AG09319 (cell line): ENCODE measurements at places on chromosomes 6 and 20.

GRCh38 chr6:4999586-4999985, 4.3 kb downstream of the RPP40 start:
- DNase-seq = peak; percentile 18

DNA sequence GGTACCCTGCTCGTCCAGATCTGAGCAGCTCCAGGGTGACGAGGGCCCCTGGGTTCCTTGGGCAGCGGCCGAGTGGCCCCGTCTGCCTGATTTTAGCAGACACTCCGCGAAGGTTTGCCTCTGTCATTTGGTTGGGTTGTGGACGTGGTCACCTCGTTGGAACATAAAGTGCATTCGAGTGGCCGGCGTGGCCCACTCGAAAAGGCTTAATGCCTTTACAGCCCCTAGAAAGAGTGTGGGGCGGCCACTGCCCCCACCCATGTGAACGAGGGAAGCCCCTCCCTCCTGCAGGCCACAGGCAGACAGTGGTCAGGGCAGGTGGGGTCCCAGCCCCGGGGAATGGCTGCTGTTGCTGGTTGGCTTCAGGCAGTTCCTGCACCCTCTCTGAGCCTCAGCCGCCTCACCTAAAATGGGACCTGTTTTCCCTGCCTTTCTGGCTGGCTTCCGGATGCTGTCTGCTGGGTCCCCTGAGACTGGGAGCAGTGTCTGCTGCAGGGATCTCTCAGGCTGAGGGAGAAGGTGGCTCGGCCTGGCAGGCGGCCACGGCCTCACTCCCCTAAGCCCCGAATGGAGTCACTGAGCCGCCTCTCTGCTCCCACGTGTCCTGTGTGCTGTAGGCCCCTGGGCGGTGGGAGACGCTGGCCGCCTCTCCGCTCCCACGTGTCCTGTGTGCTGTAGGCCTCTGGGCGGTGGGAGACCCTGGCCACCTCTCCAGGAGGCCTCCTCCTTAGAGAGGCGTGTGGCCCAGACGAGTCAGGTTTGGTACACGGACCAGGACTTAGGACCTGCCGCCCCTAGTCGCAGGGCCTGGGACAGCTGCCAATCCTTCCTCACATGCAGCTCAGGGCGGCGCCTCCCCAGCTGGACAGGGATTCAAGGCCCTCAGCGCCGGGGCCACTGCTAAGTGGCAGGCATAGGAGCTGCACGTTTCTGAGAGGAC, 233.0 kb downstream of the ERMARD start:
- DNase-seq = no peak

- DNase-seq = peak; percentile 76
Measured at GRCh38 chr6:116405138-116405537, 34.4 kb downstream of the DSE start.

DNA sequence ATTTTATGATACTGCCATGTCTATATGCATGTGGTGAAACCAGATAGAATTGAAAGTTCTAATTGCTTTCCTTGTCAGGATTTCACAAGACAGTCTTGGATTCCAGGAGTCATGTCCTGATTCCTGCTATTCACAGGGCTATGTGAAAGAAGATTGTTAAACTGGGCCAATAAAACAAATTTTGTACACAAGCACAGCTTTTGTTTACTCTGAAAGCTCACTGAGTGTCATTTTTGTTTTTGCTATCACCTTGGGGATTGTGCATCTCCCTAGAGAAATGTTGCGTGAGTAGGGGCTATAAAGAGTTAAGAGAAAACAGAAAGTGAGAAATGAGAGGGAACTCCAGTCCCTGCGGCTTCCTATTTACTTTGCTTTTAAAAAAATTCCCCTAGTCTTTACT, 627.5 kb downstream of the PKHD1 start:
- DNase-seq = no peak

DNA sequence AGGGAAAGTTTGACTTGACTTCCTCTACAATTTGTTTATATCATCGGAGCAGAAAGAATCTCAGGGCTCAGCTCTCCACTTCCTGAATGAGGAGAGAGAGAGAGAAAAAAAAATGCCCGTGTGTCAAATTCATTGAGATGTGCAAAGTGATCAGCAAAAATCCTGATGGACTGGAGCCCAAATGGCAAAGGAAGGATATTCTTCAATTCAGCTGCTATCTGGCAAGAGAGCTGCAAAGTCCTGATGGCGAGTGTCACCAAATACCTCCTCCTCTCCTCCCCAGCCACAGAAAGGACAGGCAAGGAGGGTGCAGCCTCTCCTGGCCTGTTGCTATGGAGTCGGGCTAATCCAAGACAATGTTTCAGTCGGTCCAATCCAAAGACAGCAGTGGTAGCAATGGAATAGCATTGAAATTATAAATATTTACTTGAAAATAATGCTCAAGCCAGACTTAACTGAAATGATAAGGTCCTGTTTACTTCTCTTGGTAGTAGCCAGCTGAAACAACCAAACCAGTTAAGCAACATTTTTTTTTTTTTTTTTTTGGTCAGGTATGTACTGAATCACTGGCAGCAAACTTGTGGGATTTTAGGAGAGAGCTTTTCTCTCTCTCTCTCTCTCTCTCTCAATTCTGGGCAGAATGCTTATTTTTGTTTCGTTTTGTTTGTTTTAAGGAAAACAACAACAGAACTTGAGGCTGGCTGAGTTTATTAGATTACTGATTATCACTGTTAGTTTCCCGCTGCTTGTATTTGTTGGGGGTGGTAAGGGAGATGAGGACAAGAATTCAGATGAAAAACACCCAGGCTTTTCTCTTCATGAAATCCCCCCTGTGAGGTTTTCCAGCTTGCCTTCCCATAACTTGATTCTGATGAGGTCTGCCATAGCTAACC, 204.2 kb downstream of the BCAS1 start:
- peak; percentile 70 for DNase-seq

- no peak for DNase-seq
Measured at GRCh38 chr6:33783781-33784520, 5.0 kb downstream of the LEMD2 start.

DNA sequence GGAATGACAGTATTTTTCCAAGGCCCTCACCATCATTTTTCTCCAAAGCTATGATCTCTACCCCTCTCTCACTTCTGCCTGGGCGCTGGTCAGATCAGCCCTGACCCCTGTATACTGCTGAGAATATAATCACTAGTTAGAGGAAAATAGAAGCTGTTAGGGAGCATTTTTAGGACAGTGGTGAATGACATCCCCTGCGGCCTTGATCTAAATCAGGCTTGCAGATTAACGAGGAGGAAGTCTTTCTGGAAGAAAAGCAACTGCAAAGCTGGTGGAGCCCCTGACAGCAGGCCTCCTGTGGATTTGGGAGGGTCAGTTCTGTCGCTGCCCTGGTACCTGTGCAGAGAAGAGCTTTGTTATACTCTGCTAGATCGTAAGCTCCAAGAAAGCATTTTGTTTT, 107.9 kb downstream of the RPP40 start:
- DNase-seq = no peak

GRCh38 chr20:50572938-50573777, 63.0 kb downstream of the PTPN1 start:
- DNase-seq = peak; percentile 73

DNA sequence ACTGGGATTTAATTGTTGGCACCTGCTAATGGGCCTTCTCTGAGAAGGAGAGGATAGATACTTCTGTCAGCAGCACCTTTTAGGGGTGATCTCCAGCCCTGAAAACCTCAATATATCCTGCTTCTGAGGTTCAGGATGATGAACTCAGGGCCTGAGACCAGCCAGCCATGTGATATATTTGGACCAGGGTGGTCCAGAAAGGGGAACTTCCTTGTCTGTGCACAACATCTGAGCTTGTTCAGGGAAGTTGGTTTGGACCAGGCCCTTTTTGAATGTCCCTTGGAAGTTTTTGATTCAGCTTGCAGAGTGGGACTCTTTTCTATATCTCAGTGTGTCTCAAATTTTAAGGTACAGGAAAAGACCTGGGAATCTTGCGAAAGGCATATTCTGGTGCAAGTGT, 85.8 kb downstream of the GFRA4 start:
- no peak for DNase-seq

DNA sequence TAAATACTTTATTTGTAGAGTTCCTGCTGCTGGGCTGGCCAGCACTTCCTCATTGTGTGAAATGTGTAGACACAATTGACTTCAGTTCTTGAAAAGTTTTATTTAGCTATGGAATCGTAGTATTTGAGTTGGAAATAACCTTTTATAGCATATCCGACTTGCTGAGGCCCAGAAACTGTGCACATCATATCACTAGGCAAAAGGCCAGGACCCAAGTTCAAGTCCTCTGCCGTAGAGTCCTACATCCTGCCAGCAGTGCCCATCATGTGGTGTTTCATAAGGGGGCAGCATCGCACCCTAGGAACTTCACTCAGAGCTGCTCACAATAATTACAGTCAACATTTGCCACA, 207.7 kb upstream of the SNX9 start:
- DNase-seq = no peak

DNA sequence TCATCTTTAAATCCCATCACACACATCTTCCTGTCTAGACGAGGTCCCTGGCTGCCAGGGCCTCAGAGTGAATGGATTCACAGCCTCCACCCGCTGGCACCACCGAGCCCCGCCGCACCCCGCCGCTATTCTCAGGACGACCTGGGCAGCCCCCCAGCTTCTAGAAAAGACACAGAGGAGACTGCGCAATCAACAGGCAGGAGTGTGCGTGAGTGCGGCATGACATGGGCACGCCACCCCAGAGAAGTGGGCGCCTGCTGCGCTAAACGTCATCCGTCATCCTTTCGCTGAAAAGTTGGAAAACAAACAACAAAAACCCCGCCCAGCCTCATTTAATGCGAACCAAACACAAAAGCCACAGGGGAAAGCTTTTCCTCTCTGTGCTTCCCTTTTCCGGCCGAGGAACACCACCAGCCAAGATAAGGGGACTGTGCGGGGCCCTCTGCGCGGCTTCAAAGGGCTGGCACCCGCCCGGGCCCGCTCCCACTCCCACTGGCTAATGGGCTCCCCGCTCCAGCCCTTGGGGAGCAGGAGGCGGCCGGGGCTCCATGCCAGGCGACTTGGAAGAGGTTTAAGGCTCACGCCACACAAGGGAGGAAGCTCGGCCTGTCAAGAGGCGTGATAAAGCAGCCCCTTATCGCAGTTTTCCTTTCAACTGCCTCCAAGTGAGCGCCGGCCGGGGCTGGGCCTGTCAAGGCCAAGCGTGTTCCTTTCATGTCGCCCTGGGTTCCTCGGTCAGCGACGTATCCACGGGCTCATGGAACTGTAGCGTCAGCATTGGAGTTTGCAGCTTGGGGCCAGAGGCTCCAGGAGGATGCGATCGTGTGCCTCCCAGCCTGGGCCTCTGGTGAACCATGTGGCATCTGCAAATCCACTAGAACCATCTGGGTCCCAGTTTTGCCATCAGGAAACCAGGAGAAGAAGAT, 50.1 kb downstream of the NFATC2 start:
- no peak for DNase-seq

DNA sequence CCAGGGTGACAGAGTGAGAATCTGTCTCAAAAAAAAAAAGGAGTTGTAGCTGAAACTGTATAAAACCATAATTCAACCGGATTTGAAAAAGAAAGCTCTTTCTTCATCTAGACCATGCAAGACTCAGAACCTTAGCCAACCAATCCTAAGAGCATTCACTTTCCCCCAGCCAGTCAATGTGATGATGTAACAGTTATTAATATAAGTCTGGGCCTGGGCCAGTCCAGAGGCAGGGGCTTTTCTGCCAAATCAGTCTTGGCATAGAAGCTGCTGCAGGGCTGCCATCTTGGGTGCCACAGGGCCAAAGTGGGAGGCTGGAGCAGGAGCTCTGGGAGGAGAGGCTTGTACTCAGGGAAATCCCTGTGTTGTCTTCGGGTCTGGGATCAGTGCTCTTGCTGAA, 288.4 kb downstream of the CLIC5 start:
- no peak for DNase-seq

- no peak for DNase-seq
Measured at GRCh38 chr20:52936351-52937340, 35.5 kb upstream of the TSHZ2 start.

DNA sequence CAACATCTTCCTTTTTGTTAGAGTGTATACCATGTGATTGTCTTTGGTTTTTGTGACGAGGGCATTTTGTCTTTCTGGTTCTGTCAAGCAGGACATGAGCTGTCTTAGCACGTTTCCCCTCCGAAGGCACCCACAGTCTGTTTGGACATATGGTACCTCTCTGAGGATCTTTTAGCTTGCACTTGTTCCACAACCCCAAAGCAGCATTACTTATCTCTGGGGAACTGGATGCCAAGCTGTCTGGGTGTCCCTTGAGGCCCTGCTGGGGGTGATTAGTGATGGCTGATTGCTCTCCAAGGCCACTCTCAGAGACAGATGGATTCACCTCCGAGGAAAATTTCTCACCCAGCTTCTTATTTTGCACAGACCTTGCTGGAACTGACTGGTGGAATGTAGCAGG, 445.0 kb upstream of the CHD6 start:
- no peak for DNase-seq

- DNase-seq = no peak
Measured at GRCh38 chr20:63829945-63830835, 874 bp downstream of the ZBTB46 start.

GRCh38 chr20:20946122-20946759, 159.9 kb downstream of the LINC00237 start:
- DNase-seq = no peak

GRCh38 chr6:149459761-149460160, 25.1 kb downstream of the ZC3H12D start:
- DNase-seq = no peak

- no peak for DNase-seq
Measured at GRCh38 chr6:89618026-89618425, 20.5 kb downstream of the LYRM2 start.

DNA sequence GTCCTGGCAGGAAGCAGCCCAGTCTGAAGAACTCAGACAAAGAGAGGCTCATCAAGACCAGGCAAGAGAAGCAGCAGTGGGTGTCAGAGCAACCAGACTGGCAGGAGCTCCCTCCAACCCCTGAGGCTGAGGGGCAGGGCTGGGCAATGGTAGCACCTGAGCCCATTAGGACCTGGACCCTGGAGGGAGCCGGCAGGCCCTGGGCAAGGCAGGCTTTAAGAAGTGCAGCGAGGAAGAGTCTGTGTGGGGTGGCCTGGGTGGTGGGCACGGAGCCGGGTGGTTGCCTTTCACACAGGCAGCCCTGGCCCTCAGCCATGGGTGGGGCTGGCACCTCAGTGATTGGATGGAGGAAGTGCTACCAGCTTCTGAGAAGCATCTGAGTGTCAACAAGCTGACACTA, 33.1 kb upstream of the IRF4 start:
- DNase-seq = no peak

DNA sequence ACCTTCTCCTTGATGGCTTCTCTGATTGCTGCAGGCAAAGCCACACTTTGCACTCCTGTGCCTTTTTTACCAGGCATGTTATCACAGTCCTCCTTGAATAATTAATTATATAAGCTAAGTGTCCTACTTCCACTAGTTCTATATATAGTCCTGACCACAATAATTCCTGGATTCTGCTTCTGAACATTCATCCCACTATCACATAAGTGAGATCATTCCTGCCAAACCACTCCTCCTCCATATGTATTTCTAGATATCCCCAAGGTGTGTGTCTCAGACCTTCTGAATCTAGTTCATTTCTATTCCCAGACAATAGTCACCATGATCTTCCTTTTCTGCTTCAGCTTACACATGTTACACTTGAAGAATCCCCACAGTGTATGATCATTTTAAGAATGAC, 1237.5 kb upstream of the MAP3K7 start:
- no peak for DNase-seq

- DNase-seq = no peak
Measured at GRCh38 chr6:37452522-37452921, 19.5 kb downstream of the CMTR1 start.

- DNase-seq = no peak
Measured at GRCh38 chr6:90190752-90191395, 105.8 kb downstream of the BACH2 start.
